ENCODE measurements at places on chromosomes 16 and 17.
A peak's percentile ranks its signal among the peaks of the same experiment; 100 is the strongest.

DNA sequence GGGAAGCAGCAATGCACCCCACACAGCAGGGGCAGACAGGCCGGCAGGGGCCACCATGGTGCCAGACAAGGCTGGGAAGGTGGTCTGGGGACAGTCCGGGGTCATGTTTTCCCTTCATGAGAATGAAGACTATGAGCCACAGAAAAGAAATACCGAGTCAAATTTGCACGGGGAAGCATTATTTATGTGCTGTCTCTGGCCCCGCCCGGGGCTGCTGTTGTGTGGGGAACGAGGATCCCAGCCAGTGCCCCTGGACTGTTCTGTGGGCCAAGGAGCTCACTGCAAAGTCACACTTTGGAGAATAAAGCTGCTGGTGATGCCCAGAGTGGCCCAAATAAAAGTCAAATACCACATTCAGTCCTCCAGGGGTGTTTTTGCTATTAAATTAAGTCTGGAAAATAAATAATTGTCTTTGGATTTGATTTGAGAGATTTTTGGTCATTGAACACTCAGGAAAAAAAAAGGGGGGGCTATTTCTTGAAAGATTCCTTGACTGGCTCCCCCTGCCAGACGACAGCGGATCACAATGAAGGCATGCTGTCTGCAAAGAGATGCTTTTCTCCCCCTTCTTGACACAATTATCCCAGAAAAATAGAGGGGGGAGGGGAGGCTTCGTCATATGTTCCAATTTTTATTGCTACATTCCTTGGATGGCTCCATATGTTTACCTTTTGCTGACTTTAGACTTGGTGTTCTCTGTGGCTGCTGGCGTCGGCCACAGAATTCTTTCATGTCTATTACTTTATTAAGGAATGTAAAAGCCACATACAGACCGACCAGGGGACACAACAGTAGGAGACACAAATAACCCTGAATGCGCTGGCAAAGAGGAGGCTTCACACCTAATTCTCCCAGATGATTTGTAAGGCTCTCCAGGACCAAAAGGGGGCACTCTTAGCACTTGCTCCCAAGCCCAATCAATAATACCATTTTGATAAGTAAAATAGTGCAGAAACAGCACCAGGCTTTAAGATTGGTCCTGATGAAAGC is 27.1 kb upstream of the ANKFN1 start:
- no peak for DNase-seq

GRCh38 chr16:49275050-49275730 is 6.4 kb downstream of the CBLN1 start:
- no peak for DNase-seq

DNA sequence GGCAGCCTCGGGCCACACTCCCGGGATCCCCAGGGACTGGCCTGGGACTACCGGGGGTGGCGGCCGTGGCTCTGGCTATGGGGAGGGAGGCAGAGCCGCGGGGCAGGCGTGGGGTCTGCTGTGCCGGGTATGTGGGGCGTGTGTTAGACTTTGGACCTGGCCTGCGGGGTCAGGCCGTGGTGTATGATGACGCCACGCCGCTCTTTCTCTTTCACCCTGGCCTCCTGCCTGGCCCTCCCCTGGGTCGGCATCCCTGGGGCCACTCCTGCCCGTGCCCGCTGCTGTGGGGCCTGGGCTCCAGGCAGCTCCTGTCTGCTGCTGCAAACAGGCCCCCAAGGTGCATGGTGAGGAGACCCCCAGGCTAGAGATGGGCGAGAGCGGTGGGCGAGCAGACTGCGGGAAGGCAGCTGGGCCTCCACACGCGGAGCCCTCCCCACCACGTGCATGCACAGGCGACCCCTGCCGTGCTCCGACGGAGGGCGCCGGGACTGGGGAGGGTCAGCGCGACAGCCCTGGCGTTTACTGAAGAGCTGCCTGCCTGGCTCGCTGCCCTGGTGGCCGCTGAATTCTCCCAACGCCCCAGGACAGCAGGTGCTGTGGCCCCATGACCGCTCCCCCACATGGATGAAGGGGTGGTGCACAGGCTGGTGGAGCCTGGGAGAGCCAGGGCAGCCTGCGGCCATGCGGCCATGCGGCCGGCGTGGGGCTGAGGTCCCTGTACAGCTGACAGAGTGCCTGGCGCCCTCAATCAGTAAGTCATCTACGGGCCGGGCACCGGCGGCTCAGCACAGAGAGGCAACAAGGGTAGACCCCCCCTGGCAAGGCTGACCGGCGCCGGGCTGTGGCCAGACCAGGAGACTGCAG is 16.0 kb downstream of the CAPN15 start:
- DNase-seq = no peak

- DNase-seq = no peak
Observed at GRCh38 chr17:32318071-32318470, 23.9 kb downstream of the C17orf75 start.

GRCh38 chr16:56607675-56608042 is 725 bp upstream of the MT2A start:
- no peak for DNase-seq

- DNase-seq = no peak
Observed at GRCh38 chr17:13888056-13888609, 181.2 kb upstream of the COX10 start.

DNA sequence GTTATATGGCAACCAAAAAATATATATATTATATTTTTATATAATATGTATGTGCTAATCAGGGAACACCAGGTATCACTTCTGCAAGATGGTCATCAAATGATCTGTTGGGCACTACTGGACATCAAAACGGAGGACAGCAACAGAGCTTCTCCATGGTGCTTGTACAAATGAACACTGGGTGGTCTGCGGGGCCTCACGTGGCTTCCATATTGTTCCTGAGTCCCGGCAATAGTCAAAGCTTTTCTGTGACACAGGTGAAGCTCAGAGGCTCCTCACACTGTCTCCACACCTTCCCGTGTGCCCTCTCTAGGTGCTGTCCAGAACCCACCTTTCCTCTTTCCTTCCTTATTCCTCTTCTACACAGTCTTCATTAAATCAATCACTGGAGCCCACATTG is 149.9 kb upstream of the PIRT start:
- no peak for DNase-seq

DNA sequence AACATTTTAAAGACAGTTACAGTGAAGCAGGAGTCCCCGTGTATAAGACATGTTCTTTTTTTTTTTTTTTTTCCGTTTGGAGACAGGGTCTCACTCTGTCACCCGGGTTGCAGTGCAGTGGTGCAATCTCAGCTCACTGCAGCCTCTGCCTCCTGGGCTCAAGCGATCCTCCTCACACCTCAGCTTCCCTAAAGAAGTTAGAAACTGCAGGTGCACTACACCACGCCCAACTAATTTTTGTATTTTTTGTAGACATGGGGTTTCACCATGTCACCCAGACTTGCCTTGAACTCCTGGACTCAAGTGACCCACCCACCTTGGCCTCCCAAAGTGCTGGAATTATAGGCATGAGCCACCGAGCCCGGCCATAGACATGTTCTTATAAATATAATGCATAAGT is 3.0 kb downstream of the EVI2B start:
- no peak for DNase-seq

- peak; percentile 15 for DNase-seq
Observed at GRCh38 chr16:76265434-76266045, 11.7 kb upstream of the CNTNAP4 start.
